ENCODE measurements at places on chromosomes 5 and 9. TPM values are rescaled to one million over a fixed set of nuclear protein-coding genes. Genes with fewer than 3 reads are reported as not detected.

ZNF782 gene
- total RNA-seq: 9.4 TPM

PDE6A gene
- not detected for total RNA-seq

WNK2 gene
- 11.2 TPM for total RNA-seq

CCNO gene
- 0.20 TPM for total RNA-seq

PTGR1 gene
- 40.2 TPM for total RNA-seq

PCDHB14 gene
- 3.8 TPM for total RNA-seq

TRIM36 gene
- 1.2 TPM for total RNA-seq

MTX3 gene
- 18.8 TPM for total RNA-seq

SLC25A48 gene
- total RNA-seq: 2.4 TPM

CARD9 gene
- total RNA-seq: 3.0 TPM

BARHL1 gene
- not detected for total RNA-seq

ITGA1 gene
- 23.3 TPM for total RNA-seq

DMRTA1 gene
- 0.79 TPM for total RNA-seq

ZFP37 gene
- 5.5 TPM for total RNA-seq

ACTL7A gene
- total RNA-seq: not detected

PCDHGA10 gene
- total RNA-seq: 4.9 TPM

NIPAL4 gene
- 11.9 TPM for total RNA-seq

IFNA2 gene
- not detected for total RNA-seq

CENPK gene
- 20.3 TPM for total RNA-seq

PCDHGB4 gene
- 6.1 TPM for total RNA-seq

EXOC3 gene
- total RNA-seq: 32.8 TPM

PRELID2 gene
- 32.5 TPM for total RNA-seq

PCAT7 gene
- total RNA-seq: 0.10 TPM

ORM2 gene
- total RNA-seq: 0.79 TPM

LECT2 gene
- total RNA-seq: not detected

QRFP gene
- total RNA-seq: not detected

CCL21 gene
- total RNA-seq: 11.9 TPM

OMD gene
- 16.0 TPM for total RNA-seq

MLANA gene
- 6.5 TPM for total RNA-seq

OR1J2 gene
- not detected for total RNA-seq

PCDHGC5 gene
- 2.9 TPM for total RNA-seq

TRIM23 gene
- total RNA-seq: 35.0 TPM

ALAD gene
- 22.9 TPM for total RNA-seq

NR4A3 gene
- total RNA-seq: 5.4 TPM

GMCL2 gene
- total RNA-seq: not detected

C5orf52 gene
- not detected for total RNA-seq

POLR3G gene
- total RNA-seq: 2.4 TPM

WNT8A gene
- not detected for total RNA-seq

MYOZ3 gene
- total RNA-seq: 3.1 TPM

PRLR gene
- total RNA-seq: 3.6 TPM

ALDOB gene
- total RNA-seq: not detected
